ENCODE measurements at places on chromosomes 6 and 20.

DNA sequence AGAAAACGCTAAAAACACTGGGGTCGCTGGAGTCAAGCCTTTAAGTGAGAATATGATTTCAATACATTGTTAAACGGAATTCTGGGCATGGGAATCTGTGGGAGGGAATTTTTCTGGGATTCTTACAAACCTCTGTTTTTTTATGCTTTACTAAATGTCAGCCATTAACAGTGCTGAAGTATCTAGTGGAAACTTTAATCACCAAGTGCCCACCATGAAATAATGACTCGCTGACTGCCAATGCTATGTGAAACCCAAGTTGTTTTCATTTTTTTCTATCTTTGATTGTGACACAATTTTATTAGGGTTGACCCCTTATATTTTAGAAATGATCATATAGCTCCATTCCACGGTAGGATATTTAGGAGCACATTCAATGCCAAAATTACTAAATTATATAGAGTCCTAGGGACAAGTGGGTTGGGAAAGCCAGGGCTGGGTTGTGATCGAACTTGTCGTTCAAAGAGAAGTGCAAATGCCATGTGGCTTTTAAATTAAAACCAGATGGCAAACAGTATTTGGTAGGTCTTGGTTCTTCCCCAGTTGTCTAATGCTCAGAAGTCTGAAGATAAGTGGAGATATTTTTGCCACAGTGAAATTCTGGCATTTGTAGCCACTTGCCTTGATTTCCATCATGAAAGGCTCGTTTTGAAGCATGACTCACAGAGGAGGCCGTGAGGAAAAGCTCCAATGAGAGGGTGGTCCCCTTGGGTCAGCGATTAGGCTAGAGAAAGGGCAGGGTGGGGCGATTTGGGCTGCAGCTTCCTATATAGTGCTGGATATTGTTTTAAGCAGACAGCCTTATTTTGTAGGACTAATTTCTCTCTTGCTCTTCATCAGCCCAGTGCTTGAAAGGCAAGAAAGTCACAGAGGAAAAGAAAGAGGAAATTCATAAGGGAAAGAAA is 254.4 kb upstream of the JAG1 start:
- no peak for DNase-seq

GRCh38 chr20:58605292-58606065 is 45.6 kb upstream of the STX16 start:
- no peak for DNase-seq

DNA sequence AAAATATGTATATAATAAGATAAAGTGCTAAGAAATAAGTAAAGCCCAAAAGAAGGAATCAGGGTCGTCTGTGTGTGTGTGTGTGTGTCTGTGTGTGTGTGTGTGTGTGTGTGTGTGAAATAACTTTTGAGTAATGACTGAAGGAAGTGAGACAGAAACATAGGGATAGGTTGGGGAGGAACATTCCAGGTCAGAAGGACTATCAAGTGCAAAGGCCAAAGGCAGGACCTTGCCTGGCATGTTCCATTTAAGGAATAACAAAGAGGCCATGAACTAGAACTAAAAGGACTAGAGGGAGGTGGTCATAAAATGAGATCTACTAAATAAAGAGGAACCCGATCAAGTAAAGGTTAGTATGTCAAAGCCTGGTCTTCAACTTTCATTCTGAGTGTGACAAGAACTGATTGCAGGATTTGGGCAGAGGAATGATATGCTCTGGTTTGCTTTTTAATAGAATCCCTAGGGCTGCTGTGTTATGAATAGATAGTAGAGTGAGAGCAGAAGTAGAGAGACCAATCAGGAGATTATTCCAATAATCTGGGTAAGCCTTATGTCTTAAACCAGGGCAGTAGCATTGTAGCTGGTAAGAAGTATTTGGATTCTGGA is 6.9 kb downstream of the ENPP3 start:
- no peak for DNase-seq

- DNase-seq = no peak
Measured at GRCh38 chr6:24323632-24324337, 34.1 kb downstream of the DCDC2 start.

DNA sequence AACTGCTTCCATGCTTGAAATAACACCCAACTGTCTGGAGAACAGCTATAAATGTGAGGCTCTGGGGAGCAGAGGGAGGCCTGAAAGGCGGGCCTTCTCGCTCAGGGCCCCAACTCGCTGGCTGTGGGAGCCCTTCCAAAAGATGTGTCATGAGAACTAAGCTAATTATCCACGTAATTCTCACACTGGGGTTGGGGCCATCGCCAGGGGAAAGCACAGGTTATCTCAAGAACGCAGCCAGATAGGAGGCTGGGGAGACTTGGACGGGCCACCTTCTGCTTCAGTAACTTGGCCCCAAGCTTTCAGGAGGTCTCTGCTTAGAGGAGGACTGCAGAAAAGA is 1.6 kb downstream of the PXDC1 start:
- DNase-seq = no peak

DNA sequence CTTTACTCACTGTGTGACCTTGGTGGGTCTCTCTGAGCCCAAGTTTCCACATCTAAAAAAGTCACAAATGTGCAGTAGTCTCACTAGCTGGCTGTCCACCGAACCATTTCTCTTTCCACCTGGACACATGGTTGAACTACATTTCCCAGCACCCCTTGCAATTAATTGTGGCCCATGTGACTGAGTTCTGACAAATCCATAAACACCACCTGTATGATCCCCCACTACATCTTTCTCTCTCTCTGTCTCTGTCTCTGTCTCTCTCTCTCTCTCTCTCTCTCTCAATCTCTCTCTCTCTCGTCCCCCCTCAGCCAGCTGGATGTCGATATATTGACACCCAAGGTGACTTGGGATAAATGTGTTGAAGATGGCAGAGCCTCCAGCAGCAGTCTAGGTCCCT is 42.8 kb downstream of the SNHG17 start:
- no peak for DNase-seq

GRCh38 chr20:57908704-57909630 is 199.2 kb upstream of the PMEPA1 start:
- peak; percentile 11 for DNase-seq

- no peak for DNase-seq
Measured at GRCh38 chr6:21454262-21454661, 139.3 kb upstream of the SOX4 start.

- DNase-seq = no peak
Measured at GRCh38 chr6:110033749-110034666, 55.9 kb downstream of the GPR6 start.

DNA sequence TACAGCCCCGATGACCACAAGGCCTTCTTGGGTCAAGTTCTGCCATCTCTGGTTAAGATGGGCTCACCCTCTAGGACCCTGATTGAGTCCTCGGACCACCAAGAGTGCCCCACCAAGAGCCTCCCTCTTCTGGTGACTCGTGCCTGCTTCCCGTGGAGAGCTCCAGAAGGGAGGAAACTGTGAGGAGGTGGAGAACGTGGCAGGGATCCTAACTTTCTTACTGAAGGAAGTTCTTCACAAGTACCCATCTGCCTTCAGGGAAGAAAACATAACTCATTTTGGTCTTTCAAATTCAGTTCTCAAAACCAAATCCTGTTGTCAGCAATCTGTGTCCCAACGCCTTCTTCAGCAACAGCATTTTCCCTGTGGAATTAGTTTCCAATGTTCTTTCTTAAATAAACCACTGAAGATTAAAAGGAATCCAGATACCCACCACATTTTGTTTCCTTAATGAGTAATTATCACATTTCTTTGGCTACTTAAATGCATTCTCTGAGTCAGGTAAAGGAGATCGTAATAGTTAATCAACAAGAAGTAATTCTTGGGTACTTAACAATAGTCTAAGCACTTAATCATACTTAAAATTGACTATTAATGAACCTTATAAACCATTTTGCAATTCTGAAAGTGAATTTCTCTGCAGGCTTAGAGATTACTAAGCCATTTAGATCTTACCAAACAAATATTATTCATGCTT is 185.8 kb upstream of the SGK1 start:
- DNase-seq = no peak

GRCh38 chr20:22453244-22454080 is 130.9 kb downstream of the FOXA2 start:
- DNase-seq = no peak

- peak; percentile 87 for DNase-seq
Measured at GRCh38 chr6:43075670-43076463, at the start of gene PTK7. TSS of gene PTK7 (plus strand) at chr6:43076314. CDS start at chr6:43076489, 175 bp downstream.

Measured in NCI-H1436 (cell line).